ENCODE measurements at places on chromosomes 3 and 15. TPM values are rescaled to one million over a fixed set of nuclear protein-coding genes. Genes with fewer than 3 reads are reported as not detected.

Gene ADGRG7
- polyA plus RNA-seq = not detected

Gene TAMM41
- polyA plus RNA-seq = 19.3 TPM

Gene GOLGA8A
- 88.4 TPM for polyA plus RNA-seq

Gene GOLGA6L7
- polyA plus RNA-seq = 0.25 TPM

Gene CD86
- 1.9 TPM for polyA plus RNA-seq

DNA sequence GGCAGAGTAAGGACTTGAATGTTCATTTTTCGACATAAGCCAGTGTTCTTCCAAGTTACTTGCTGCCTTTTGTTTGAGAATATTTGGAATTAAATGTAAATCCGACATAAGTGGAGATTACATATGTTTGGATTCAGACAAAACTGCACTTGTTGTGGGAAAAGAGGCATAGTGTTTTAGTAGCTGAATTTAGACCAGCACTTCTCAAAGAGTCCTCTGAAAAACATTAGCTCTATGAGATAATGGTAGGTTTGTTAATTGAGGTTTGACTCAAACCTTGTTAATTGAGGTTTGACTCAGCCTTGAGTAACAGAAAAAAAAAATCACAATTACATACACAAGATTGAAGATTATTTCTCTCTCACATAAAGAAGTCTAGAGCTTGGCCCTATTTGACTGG, 132.5 kb downstream of the NSUN3 start:
- no peak for DNase-seq

GRCh38 chr3:41102053-41102556, 97.2 kb upstream of the CTNNB1 start:
- no peak for DNase-seq

Measured in renal cortex interstitium (tissue), 15 donors.